NCI-H1417 treated with DMSO at 0.1 percent for 48 hours (cell line): ENCODE measurements at places on chromosomes 1 and 21.

GRCh38 chr21:17575076-17575475 is 37.6 kb downstream of the BTG3 start:
- no peak for DNase-seq

GRCh38 chr1:54814126-54814498 is 13.0 kb upstream of the TTC22 start:
- DNase-seq, result no peak

GRCh38 chr1:111199329-111199728 is 1.1 kb downstream of the DENND2D start:
- DNase-seq, result no peak

GRCh38 chr1:169212088-169212487 is 105.6 kb downstream of the ATP1B1 start:
- DNase-seq, result no peak

DNA sequence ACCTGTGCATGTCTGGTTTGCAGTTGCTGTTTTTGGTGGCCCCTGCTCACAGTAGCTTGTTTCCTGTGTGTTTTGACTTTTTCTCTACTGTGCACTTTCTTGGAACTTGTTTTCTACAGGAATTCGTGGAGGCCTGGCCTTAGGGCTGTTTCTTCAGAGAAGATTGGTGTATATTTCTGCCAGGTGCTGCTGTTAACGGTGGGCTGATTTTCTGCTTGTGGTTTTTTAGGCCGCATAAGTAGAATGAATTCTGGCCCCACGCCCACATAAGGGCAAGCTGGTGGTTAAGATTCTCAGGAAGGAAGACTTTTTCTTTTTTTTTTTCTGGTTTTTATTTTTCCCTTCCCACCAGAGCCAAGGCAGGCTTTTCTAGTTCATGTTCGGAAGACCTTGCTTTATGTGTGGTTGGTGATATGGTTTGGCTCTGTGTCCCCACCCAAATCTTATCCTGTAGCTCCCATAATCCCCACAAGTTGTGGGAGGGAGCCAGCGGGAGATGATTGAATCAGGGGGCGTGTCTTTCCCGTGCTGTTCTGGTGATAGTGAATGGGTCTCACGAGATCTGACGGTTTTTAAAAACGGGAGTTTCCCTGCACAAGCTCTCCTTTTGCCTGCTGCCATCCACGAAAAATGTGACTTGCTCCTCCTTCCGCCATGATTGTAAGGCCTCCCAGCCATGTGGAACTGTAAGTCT is 71.5 kb upstream of the DISP3 start:
- DNase-seq, result no peak

GRCh38 chr1:179043907-179044306 is 18.2 kb downstream of the FAM20B start:
- DNase-seq, result no peak

DNA sequence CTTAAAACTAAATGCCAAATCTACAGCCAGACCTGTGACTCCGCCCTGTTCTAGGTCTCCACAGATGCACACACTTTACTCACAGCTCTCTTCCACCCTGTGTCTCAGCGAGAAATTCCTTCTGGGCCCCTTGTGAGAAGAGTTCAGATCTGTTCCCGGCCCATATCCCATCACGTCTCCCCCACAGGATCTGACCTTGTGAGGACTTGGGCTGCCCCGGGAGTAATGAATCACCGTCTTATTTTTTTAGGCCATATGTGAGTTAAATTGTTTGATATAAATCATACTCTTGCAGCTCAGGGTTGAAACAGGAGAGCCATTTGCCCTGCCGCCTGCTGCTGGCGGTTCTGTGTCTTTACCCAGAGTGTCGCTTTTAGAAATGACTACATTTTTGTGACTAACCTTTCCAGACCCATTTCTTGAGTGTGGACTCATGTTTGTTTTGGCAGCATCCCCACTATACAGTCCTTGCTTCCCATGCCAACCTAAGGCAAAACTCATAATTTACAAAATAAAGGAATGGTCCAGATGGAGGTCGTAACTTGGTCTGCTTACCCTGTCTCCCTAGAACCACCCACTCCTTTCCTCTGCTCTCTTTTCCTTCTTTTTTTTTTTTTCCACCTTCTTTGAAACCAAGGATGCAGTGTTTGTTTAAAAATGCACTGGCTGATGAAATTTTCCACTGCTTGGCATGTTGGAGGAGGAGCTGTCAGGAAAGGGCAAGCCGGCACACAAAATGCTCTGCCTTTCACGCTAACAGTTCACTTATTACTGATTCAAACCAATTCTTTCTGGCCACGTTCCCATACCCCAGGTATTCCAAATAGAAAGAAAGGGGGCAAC is 98.0 kb upstream of the C1orf105 start:
- no peak for DNase-seq

GRCh38 chr1:232376632-232377493 is 253.1 kb downstream of the SIPA1L2 start:
- no peak for DNase-seq

GRCh38 chr1:59985911-59986515 is 59.4 kb upstream of the CYP2J2 start:
- no peak for DNase-seq

- no peak for DNase-seq
Measured at GRCh38 chr1:1079408-1080121, 5.5 kb upstream of the RNF223 start.

GRCh38 chr1:229197265-229197585 is 73.7 kb upstream of the RAB4A start:
- DNase-seq, result no peak

GRCh38 chr1:52944566-52944965 is 17.5 kb downstream of the SCP2 start:
- DNase-seq, result no peak

DNA sequence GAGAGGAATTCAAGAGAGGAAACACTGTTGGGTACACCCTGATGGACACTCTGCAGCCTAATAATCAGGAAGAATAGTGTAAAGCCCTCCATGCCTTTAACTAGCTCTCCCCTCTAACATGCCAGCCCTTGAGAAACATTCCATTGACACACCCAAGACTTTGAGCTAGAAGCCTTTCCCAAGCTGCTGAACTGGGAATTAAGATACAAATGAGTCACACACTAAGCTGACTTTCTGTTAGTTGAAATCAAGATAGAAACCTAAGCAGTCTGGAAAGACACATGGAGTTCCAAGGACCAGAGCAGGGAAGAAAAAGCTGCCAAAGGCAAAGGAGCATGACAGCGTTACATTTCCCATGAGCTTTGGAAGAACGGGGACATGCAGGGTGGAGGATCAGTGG is 380.8 kb downstream of the NPHP4 start:
- no peak for DNase-seq

DNA sequence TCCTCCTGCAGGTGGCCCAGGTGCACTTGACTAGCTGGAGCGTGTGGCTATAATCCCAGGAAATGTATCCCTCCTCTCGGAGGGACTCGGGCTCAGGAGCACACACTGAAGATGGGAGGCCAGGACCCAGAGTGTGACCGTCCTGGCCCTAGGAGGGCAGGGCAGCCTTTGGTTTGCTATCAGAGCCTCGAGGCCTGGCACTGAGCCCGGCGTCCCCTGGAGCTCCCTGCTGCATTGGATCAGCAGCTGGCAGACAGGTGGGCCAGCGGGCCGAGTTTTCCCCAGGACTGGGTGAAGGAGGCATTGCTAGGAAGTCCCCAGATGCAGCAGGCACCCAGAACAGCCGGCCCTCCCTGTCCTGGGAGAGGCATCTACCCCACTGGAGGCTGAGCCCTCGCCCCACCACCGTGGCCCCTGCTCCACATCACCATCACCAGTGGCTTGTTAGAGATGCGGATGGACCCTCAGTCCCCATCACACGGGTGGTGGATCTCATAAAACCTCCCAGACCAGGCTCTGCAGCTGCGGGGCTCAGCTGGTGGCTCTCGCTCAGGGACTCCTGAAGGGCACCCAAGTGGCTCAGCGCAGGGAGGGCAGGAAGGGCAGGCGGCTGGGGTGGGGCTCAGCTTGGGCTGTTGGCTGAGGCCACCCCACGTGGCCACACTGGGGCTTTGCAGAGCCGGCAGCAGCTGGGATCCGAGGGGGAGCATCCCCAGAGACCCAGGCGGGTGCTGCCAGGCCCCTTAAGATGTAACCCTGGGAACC is 32.7 kb upstream of the POFUT2 start:
- no peak for DNase-seq

GRCh38 chr1:118914379-118915161 is 73.6 kb downstream of the TBX15 start:
- no peak for DNase-seq

- no peak for DNase-seq
Measured at GRCh38 chr1:37474697-37475379, 458 bp downstream of the ZC3H12A start.

DNA sequence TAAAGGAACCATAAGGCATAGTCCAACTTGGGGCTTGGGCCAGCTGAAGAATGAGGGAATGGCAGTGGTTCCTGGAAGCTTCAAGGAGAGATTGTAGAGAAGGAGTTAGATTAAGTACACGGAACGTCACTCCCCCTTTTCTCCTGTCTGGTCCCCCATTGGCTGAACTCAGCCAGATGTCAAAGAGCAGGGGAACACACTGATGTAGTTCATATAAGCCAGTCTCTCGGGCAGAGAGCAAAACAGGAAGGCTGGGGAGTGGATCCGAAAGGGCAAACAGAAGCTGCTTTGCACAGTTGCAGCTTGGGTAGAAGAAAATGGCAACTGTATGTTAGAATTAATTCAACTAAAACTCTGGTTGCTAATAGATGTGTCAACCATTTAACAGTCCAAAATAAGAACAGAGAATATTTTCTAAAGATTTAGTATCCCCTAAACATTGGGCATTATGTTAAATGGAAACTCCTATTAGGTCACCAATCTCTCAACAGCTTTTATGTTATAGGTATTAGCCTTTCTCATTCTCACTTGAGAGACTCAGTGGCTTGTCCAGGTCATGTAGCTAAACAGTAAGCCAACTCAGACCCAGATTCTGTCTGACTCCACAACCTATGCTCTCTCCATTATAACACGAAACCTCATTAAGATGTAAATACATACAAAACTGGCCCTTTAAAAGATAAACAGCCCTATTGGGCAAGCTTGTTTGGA is 600.7 kb upstream of the USP24 start:
- no peak for DNase-seq

- no peak for DNase-seq
Measured at GRCh38 chr1:223052931-223053330, 90.1 kb downstream of the TLR5 start.

- DNase-seq, result no peak
Measured at GRCh38 chr1:11571906-11572616, 82.2 kb downstream of the FBXO2 start.

DNA sequence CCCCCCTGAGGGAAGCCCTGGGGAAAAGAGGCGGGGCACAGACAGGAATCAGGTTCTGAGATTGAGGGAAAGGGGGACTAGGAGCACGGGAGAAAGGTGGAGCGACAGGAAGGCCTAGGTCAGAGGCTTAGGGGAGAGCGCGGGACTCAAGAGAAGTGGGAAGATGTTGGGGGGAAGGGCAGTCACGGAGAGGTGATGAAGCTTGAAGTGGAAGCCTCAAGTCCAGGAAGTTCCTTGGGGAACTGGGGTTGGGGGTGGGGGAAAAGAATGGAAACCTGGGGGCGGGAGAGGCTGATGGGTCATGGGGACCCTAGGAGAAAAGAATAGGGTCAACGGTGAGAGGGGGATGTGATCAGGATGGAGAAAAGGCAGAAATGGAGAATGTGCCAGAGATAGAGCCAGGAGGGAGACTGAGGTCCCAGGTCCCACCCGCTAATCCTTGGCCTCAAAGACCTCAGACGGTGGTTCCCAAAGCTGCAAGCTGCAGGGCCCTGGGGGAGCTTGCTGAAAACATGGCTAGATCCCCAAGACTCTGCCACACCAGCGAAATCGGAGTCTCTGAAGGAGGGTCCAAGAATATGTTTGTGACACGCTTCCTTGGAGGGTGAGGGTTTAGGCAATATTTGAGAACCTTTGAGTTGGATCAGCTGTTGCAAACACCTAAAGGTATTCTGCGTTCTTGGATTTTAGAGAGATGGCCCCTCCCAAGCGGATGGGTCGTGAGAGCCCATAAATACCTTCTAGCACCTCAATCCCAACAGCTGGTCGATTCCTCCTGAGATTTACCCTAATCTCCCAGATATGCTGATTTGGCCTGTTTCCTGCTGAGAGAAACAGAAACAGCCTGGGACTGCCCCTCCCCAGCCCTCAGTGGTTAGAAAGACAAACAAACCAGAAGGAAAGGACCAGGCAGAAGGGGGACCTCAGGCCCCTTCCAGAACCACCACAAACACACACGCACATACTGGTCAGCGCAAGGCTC is 3.6 kb downstream of the C1orf232 start:
- DNase-seq, result no peak

DNA sequence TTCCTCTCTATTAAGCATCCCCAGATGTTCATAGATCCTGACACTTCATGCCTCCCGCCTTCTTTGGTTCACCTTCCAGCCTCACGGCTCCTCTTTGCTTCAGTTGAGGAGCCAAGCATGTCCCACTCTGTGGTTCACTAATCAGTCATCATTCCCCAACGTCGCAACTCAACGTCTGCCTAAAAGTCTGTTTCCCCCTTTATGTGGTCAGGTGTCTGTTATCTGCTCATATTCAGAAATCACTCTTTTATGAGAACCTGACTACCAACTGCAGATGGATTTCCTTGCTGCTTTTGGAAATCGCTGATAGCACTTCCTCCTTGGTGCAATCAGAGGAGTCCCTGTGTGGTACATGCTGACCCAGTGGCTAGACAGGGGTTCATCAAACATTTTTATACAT is 94.1 kb upstream of the VANGL1 start:
- no peak for DNase-seq

- no peak for DNase-seq
Measured at GRCh38 chr1:236489710-236490377, 33.9 kb upstream of the LGALS8 start.

- DNase-seq, result no peak
Measured at GRCh38 chr1:12159816-12160215, 7.0 kb upstream of the TNFRSF1B start.

- DNase-seq, result no peak
Measured at GRCh38 chr1:119637710-119638109, 10.4 kb downstream of the ZNF697 start.

- DNase-seq, result no peak
Measured at GRCh38 chr1:32878637-32879041, 7.7 kb upstream of the HPCA start.

DNA sequence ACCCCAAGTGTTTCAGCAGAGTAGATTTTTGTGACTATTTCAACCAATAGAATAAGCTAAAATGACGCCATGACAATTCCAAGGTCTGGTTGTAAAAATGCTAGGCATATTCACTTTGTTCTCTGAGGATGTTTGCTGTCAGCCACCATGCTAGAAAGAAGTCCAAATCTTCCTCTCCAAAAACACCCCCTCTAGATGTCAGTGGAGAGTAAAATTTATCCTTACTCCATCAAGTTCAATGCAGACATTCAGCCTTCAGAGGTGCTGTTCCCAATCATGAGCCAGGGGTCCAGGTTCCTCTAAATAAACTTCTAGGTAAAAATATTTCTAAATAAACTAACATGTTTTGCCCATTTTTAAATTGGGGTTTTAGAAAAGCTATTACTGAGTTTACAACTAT is 395.4 kb upstream of the ADAMTS5 start:
- DNase-seq, result no peak

DNA sequence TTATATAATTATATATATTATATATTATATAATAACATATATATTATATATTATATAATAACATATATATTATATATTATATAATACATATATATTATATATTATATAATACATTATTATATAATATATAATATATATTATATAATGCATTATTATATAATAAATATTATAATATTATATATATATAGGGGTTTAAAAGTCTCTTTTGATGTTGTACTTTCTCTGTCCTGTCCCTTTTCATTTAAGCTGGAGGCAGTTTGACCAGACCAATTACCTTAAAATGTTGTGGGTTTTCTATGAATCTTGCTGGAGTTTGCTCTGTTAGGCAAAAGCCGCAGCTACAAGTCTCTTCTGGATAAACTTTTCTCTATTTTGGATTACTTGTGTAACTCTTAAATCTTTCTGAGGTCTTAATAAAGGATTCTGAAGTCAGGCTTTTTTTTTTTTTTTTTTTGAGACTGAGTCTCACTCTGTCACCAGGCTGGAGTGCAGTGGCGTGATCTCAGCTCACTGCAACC is 22.2 kb upstream of the KIF1B start:
- no peak for DNase-seq
